ENCODE measurements at places on chromosomes 5 and 9.
A peak's percentile ranks its signal among the peaks of the same experiment; 100 is the strongest.

DNA sequence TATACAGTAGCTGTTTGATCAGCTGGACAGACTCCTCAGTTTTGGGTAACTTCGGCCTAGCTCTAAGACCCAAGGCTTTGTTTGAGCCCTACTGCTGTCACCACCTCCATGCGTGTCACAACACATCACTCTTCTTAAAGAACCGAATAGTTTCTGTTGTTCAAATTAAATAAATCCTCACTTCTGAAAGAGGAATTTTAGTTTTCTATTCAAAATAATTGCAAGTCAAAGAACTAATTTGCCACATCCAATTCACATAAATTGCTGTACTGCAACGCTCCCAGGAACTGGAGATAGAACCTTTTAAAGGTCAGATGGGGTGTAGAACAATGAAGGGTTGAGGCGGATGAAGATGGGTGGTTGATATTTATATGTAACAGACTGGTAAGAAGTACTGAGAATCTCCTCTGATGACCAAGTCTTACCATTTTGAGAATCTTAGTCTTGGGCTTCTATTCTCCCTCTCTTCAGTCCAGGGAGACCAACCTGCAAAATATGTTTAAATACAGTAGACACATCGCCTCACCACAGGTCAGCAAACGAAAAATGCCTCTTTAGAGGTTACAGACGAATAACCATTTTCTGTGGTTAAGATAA, 1.6 kb downstream of the NREP start:
- peak overlapping the region; percentile 54 for H3K4me3 ChIP-seq
- H3K36me3 ChIP-seq, result no peaks in the 10 kb centered on the region
- H3K4me1 ChIP-seq, result no peaks in the 10 kb centered on the region

- no peaks in the 10 kb centered on the region for H3K27me3 ChIP-seq
- H3K4me1 ChIP-seq, result peaks cover 42% of the 10 kb centered on the region
- H3K4me3 ChIP-seq, result peak overlapping the region; percentile 93
- no peaks in the 10 kb centered on the region for H3K36me3 ChIP-seq
These were observed 672 bp downstream of the MSANTD3 start for GRCh38 chr9:100427366-100428263.

GRCh38 chr5:73352649-73353230, 95.8 kb downstream of the FOXD1 start:
- no peaks in the 10 kb centered on the region for H3K4me1 ChIP-seq
- H3K4me3 ChIP-seq, result no peak overlapping the region
- no peak overlapping the region for H3K27ac ChIP-seq
- no peak for DNase-seq

DNA sequence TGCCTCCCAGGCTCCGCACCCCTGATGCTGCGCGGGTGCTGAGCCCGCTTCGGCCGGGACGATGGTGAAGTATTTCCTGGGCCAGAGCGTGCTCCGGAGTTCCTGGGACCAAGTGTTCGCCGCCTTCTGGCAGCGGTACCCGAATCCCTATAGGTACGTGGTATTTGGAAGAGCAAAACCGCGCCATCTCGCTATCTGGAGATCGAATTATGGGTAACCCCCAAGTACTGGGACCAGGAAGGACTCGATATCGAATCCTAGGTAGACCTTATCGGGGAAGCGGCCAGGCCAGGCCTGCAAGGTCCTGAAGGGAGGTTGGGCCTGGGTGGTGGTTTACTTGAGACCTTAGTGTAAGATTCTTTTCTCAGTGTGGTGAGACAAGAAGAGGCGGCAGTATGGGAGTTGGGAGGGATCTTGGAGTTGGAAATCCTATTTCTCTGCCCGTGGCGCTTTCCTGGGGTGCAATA, 359 bp downstream of the PRELID1 start:
- peaks cover 13% of the 10 kb centered on the region for H3K36me3 ChIP-seq
- H3K4me3 ChIP-seq, result peak overlapping the region; percentile 88
- H3K27me3 ChIP-seq, result no peaks in the 10 kb centered on the region
- peak overlapping the region; percentile 87 for H3K27ac ChIP-seq
- DNase-seq, result peak; percentile 68
- H3K4me1 ChIP-seq, result peaks cover 44% of the 10 kb centered on the region

DNA sequence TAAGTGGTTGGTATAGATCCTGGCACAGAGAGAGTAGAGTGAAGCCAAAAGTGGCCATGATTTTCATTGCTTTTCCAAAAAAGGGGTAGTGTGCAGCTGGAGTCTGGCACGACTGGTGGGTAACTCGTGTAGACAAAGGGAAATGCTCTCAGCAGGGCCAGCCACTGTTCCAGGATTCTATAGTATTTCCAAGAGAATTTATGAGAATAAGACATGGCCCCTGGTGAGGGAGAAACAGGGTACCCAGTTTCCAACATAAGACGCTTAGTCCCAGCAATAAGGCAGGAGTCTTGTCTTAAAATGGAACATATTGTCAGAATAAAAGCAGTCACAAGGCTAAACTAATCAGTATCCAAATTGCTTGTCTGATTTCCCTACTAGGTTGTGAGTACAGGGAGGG, 52.1 kb downstream of the NMUR2 start:
- H3K4me3 ChIP-seq, result no peak overlapping the region
- H3K36me3 ChIP-seq, result no peaks in the 10 kb centered on the region
- H3K27ac ChIP-seq, result no peak overlapping the region
- H3K4me1 ChIP-seq, result no peaks in the 10 kb centered on the region

DNA sequence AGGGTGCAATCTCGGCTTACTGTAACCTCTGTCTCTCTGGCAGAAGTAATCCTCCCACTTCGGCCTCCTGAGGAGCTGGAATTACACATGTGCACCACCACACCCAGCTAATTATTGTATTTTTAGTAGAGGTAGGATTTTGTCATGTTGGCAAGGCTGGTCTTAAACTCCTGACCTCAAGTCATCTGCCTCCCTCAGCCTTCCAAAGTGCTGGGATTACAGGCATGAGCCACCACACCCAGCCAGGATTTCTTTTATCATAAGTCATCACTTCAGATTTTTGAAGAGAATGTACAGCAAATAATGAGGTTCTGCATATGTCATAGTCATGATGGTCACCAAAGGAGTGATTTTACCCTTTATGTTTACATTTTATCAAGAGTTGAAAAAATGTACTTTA, 108.1 kb downstream of the GCNT1 start:
- no peak for DNase-seq
- no peaks in the 10 kb centered on the region for H3K27me3 ChIP-seq
- no peaks in the 10 kb centered on the region for H3K36me3 ChIP-seq

- H3K36me3 ChIP-seq, result no peaks in the 10 kb centered on the region
- H3K27ac ChIP-seq, result no peak overlapping the region
- DNase-seq, result no peak
- H3K4me1 ChIP-seq, result no peaks in the 10 kb centered on the region
These were observed 8.1 kb downstream of the TTC16 start for GRCh38 chr9:127724012-127724411.

DNA sequence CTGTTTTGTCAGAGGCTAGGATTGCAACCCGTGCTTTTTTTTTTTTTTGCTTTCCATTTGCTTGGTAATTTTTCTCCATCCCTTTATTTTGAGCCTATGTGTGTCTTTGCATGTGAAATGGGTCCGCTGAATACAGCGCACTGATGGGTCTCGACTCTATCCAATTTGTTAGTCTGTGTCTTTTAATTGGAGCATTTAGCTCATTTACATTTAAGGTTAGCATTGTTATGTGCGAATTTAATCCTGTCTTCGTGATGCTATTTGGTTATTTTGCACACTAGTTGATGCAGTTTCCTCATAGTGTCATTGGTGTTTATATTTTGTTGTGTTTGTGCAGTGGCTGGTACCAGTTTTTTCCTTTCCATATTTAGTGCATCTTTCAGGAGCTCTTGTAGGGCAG, 36.2 kb upstream of the TAF11L2 start:
- no peak overlapping the region for H3K27ac ChIP-seq
- DNase-seq, result no peak
- H3K4me3 ChIP-seq, result no peak overlapping the region
- H3K27me3 ChIP-seq, result no peaks in the 10 kb centered on the region
- no peaks in the 10 kb centered on the region for H3K4me1 ChIP-seq
- H3K36me3 ChIP-seq, result no peaks in the 10 kb centered on the region

DNA sequence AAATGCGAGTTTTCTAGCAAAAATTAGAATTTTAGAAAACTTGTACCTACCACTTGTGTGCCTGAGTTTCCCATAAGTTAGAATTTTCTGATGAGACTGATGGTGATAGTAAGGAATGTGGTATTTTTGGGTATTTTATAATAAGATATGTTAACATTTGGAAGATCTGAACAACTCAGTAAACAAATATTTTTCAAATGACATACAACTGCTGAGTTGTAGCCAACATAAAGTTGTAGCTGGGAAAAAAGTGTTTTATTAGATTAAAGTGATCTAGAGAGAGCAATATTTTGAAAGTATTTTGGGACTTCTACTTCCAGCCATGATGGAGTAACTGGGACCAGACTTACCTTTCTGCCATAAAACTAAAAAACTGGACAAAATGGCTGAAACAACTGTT, 37.9 kb downstream of the GEMIN5 start:
- no peak for DNase-seq
- H3K4me1 ChIP-seq, result no peaks in the 10 kb centered on the region

- DNase-seq, result no peak
- H3K27ac ChIP-seq, result no peak overlapping the region
- no peak overlapping the region for H3K4me3 ChIP-seq
These were observed 99.6 kb downstream of the ASTN2 start for GRCh38 chr9:117315236-117315635.

- DNase-seq, result no peak
- no peak overlapping the region for H3K27ac ChIP-seq
- H3K4me1 ChIP-seq, result peaks cover 50% of the 10 kb centered on the region
These were observed 34.5 kb upstream of the GABRP start for GRCh38 chr5:170748951-170749471.

- no peak overlapping the region for H3K27ac ChIP-seq
- no peak for DNase-seq
- peaks cover 39% of the 10 kb centered on the region for H3K4me1 ChIP-seq
- H3K4me3 ChIP-seq, result no peak overlapping the region
- H3K27me3 ChIP-seq, result no peaks in the 10 kb centered on the region
- H3K36me3 ChIP-seq, result peaks cover 39% of the 10 kb centered on the region
These were observed 3.5 kb downstream of the RPL7A start for GRCh38 chr9:133351526-133351907.

GRCh38 chr5:174724484-174725260, at the start of gene MSX2:
MSX2 (plus strand) TSS chr5:174724582; CDS start chr5:174724660, 78 bp downstream.
- peak within 1 kb of the TSS; percentile 84 for H3K27ac ChIP-seq
- peak within 1 kb of the TSS; percentile 50 for H3K4me3 ChIP-seq
- peaks cover 28% of the 10 kb centered on the region for H3K27me3 ChIP-seq
- peak; percentile 92 for DNase-seq
- no peaks in the 10 kb centered on the region for H3K4me1 ChIP-seq

GRCh38 chr9:36363448-36363847, 36.6 kb downstream of the RNF38 start:
- H3K36me3 ChIP-seq, result peaks cover 9% of the 10 kb centered on the region
- DNase-seq, result no peak
- no peak overlapping the region for H3K4me3 ChIP-seq

DNA sequence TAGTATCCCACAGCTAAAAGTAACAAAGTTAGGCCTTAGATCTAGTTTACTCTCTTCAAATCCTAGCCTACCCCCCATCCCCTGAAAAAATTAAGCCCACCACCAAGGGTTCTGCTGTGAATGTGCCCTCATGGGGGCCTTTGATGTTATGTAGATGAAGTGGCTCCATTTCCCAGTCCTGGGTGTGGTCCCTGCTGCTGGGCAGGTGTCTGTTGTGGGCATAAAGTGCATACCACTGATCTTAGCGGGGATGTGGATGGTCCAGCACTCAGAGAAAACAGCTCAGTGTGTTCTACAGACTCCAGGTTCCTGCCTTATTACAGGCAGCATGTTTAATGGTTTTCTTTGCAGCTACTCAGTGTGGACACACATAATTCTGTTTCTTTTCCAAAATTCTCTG, 1.9 kb downstream of the PCBD2 start:
- peak overlapping the region; percentile 97 for H3K27ac ChIP-seq
- no peaks in the 10 kb centered on the region for H3K27me3 ChIP-seq
- H3K4me3 ChIP-seq, result no peak overlapping the region
- H3K36me3 ChIP-seq, result peaks cover 23% of the 10 kb centered on the region
- DNase-seq, result no peak

DNA sequence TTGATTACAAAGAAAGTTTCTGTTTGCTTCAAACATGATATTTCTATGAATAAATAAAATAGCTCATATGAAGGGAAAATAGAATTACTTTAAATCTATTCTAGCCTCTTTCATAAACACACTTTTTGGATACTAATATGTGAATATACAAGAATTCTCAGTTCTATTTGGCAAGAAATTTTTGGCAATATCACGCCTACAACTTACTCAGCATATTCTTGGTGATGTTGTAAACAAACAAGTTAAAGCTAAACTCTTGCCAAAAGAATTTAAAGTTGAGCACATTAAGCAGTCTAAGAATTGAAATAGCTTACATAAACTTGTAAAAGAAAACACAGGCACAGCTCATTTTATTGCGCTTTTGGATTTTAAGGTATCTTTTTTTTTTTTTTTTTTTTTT, 209.8 kb downstream of the CDH12 start:
- no peak for DNase-seq
- no peaks in the 10 kb centered on the region for H3K4me1 ChIP-seq
- H3K27ac ChIP-seq, result no peak overlapping the region
- H3K36me3 ChIP-seq, result no peaks in the 10 kb centered on the region

DNA sequence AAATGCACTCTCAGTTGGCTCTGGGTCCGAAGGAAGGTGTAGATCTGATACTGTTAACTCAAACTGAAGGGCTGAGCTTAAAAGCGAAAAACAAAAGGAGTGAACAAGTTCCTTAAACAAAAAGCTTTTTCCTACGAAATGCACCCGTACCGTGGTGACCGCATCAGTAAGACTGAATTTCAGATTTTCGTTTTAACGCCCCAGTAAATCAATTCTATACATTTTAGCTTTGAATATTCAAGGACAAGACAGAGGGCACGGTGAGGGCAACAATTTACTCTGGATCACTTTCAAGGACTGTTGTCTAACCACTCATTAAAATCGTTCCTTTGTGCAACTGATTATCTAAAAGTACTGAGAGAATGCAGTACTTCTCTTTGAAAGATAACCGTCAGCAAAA, 1.9 kb downstream of the HOMER1 start:
- H3K36me3 ChIP-seq, result no peaks in the 10 kb centered on the region
- H3K27me3 ChIP-seq, result no peaks in the 10 kb centered on the region
- no peaks in the 10 kb centered on the region for H3K4me1 ChIP-seq
- H3K27ac ChIP-seq, result peak overlapping the region; percentile 95

DNA sequence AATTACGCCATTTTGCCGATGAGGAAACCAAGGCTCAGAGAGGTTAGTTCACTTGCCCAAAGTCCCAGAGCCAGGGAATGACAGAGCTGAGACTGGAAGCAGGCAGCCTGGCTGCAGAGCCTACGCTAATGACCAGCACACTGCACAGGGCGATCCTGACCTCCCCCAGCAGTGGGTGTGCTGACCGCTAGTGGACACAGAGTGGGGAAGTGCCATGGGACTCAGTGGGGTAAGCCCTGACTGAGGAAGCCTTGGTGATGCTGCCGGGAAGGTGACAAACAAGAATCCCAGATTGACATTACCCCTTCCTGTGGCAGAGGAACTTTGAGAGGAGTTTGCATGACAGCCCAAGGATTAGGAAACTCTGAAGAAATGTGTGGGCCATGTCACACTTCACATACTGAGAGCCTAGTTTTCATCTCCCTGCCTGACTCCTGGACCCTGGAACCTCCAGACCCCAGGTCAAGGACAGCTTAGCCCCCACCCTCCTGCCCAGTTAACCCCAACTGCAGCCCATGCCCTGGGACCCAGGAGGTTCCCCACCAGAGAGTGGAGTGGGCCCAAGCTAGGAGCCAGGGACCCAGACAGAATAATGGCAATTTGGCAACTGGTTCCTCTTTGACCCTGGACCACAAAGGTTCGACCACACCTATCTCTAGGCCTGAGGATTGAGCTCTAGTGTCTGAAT, 19.7 kb upstream of the CSF1R start:
- H3K4me3 ChIP-seq, result no peak overlapping the region
- H3K4me1 ChIP-seq, result no peaks in the 10 kb centered on the region
- no peak overlapping the region for H3K27ac ChIP-seq
- no peaks in the 10 kb centered on the region for H3K36me3 ChIP-seq
